ENCODE measurements at places on chromosomes 4 and X.

DNA sequence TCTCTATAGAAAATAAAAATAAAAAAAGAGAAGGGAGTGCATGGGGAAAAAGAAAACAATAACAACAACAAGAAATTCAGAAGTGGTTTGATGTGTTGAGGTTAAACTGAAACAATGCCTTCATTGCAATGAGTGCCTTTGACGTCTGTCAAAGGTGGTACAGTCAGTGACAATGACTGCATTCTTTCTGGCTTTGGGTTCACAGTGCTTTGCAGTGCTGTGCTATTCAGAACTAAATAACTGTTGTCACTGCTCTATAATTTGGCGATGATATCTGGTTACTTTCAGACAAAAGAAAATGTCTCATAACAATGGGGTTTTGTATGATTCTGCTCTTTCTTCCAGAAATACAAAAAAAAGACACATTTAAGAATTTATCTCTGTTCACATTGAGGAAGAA, 488.6 kb upstream of the MAGEB2 start:
- no peak for DNase-seq

- DNase-seq = no peak
Measured at GRCh38 chrX:28718450-28718849, 131.2 kb downstream of the IL1RAPL1 start.

GRCh38 chr4:98113012-98113411, 30.3 kb downstream of the STPG2 start:
- no peak for DNase-seq

DNA sequence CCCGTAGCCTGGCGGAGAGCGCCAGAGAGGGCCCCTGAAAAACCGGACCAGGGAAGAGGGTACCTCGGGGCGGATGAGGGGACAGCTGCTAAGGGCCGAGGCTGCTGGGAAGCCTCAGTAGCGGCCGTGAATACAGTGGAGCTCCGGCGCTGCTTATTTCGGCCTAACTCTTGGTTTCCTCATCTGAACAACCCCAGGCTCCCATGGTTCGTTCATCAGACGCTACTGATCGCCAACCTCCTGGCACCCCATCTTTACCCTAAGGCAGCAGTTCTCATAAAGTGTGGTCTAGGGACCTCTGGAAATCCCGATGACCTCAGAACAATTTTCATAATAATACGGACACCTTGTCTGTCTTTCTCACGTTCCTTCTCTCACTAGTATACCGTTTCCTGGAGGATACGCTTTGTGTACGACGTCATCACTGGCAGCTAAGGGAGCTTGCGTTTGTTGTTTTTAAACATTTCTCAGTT, 645 bp upstream of the RAB28 start:
- DNase-seq = no peak

DNA sequence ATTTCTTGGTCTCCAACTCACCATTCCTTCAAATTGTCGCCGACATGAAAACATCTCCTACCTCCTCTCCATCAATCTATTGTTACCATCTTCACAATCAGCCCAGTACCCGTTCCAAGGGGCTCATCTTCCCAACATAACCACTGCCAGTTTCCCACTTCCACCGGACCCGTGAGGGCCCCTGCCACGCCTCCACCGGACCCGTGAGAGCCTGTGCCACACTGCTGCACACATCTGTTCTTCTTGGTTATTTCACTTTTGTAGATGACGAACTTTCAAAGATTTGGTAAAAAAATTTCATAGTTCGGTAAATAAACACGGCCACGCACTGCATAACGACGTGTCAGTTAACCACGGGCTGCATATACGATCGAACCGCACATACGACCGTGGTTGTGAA, 65.0 kb downstream of the FAT1 start:
- DNase-seq = no peak

DNA sequence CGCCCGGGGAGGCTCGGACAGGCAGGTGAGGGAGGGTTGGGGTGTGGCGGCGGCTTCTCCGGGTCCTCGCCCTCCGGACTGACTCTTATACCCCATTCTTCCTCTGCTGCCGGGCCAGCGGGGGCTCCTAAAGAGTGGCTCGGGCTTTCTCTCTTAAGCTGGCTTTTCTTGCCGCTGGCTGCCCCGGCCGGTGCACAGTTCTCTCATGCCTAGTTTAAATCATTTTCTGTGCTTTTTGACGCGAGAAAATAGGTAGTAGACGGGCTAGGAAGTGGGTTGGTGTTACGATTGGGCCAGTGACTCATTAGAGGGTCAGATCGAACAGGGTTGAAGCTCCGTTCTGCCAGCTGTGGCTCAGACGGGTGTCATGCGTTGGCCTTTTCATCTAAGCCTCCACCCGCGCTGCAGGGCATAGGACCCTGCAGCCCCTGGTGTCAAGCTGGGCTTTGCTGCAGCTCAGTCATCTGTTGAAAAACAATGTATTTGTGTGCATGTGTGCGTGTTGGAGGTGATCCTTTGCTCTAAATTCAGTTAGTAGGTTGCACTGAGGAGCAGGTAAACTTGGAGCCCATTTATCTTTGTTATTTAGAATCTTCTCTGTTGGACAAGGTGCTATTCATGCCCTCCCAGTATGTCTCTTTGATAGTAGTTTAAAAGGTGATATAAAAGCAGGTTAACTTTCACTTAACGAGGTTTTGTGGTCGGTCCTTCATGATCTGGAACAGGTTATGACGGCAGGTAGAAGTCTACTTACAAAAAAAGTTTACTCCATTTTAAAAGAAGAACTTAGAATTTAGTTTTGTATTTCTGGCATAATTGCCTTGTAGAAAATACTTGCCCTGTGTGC, 802 bp downstream of the BMP2K start:
- peak; percentile 41 for DNase-seq

DNA sequence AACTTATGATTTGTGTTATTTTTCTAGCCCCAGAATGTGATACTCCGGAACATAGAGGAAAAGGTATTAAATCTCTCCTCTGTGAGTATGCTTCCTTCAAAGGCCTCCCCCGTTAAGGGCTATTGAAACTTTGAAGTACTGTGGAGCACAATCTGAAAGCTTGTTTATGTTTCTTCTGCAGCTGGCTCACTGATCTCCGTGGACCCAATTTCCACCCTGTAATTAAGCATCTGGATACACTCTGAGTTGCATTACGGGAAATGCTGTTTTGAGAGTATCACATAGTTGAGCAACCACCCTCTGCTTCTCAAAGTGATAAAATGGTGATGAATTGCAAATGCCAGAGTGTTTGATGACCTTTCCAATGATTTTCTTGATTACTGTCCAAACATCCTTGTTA, 296.8 kb upstream of the PABPC5 start:
- no peak for DNase-seq

DNA sequence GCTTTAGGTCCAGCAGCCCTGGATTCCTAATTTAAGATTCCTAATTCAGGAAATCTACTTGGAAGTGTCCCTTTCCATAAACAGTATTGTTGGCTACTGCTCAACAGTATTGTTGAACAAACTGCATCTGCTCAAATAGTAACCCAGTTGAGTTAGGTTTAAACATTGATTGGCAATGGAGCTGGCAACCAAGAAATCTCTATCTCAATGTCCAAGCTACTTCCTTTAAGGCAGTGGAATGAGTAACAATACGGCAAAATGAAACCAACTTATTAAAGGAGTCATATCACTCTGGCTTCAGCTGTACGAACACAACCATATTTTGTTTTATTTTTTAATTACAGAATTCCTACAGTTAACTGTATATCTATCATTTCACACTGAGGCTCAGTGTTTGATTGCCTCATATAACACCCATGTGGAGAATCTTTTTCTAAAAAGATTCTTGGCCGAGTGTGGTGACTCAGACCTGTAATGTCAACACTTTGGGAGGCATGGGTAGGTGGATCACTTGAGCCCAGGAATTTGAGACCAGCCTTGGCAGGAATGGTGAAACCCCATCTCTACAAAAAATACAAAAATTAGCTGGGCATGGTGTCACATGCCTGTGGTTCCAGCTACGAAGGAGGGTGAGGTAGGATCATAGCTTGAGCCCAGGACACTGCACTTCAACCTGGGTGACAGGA, 71.7 kb upstream of the IL13RA1 start:
- no peak for DNase-seq
